ENCODE measurements at places on chromosomes 11 and 22. TPM values are rescaled to one million over a fixed set of nuclear protein-coding genes. Genes with fewer than 3 reads are reported as not detected.

DNA sequence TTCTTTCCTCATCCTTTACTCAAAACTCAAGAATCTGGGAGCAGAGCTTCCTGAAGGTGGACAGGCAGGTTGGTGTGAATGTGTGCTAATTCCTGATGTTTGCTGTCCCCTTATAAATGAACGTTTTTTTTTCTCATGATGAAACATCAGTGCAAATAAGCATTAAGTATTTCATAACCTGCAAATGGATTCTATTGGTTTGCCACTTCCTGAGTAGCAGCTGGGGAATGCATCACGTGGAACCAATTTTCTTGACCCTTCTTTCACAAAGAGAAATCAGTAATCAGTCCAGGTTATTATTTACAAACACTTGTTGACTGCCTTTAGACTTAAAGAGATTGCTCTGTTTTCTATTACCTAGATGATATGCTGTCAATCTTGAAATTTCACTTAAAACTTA is 40.1 kb upstream of the SCN3B start:
- DNase-seq, result no peak

- DNase-seq, result no peak
These were observed 1030.8 kb upstream of the CCDC90B start for GRCh38 chr11:84316866-84317555.

GRCh38 chr22:47023871-47024270 is 261.4 kb downstream of the TBC1D22A start:
- DNase-seq, result no peak

DNA sequence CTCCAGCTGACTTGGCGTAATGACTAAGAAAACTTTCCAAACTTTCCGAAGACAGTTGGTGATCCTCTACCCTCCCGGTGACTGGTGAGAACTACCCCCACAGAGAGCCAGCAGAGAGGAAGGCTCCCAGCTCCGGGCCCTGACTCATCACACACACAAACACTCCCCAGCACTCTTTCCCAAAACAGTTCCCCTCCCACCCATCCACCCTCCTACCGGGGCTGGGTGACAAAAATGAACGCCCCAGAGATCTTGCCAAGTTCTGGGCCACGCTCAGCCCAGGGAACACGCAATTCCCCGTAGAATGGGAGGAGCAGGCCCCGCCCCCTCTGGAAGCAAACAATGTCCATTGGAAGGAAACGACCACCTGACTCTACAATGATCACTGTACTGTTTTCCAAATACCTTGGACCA is 21.3 kb upstream of the JAM3 start:
- no peak for DNase-seq

The TYR gene
- not detected for total RNA-seq

- no peak for DNase-seq
These were observed 5.8 kb downstream of the CD44 start for GRCh38 chr11:35144806-35145205.

DNA sequence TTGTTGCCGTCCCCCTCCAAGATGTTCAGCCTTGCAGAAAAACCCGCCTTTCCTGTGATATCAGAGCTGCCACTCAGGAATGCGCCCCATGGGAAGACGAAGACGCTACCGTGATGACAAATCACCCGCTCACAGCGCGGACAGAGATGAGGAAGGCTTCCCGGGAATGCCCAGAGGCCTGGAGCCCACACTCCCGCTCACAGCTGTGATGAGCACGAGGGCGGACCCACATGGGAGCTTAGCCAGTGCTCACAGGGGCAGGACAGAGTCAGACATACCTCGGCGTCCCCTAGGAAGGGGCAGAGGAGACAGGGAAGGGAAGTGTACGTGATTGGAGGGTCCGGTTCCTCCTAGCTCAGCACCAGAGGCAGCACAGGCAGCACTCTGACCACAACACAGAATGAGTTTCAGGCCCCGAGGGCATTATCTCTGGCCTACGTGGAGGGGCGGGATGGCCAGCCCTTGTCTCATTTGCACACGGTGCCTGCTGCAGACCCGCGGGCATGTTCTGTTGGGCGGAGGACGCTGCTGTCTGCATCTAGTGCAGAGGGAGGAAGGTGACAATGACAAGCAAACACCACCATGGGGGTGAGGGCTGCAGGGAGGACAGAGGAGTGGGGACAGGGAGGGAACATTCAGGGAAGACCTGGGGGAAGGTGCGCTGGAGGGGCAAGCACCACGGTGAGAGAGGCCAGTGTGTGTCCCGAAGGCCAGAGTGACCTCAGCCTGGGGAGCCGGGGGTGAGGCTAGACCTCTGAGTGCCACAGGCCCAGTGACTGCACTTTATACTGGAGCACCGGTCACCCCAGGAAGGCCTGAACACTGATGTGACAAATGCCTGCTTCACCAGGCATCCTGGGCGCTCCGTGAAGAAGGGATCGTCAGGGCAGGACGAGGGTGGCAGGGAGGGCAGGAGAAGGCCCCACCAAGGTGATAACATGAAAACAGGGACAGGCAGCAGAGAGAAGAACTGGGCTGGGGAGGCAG is 79.6 kb downstream of the CELSR1 start:
- DNase-seq, result no peak

DNA sequence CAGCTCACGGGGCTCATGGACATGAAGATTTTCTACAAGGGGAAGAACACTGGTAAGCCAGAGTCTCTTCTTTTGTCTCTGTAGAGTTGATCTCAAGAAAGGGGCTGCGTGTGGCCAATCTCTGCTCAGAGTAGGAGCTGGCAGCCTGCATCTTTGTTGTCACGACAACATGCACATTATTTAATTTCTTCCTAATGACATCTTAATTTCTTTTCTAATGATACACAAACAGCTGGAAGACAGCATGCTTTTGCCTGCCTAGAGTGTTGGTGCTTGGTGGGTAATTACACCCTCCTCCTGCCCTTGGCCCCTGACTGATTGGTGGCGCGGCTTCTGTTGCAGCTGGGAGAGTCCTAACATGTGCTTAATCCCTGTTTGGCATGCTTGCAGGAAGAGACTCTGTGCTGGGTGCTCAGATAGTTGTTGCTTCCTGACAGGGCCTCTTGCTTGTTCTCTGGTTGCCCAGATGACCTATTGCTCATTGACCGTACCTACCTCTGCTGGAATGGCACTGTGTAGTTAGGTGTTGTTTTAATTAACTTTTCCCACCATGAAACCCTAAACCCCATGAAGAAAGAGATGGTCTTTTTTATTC is 106.9 kb upstream of the SORL1-AS1 start:
- DNase-seq, result no peak

All from hematopoietic multipotent progenitor cell (in vitro differentiated cells).